ENCODE measurements at places on chromosomes 4 and X.

- no peak for DNase-seq
These were observed 37.7 kb downstream of the ARHGAP24 start for GRCh38 chr4:85512446-85513205.

GRCh38 chrX:40035726-40036125, 62.0 kb downstream of the BCOR start:
- DNase-seq = no peak

DNA sequence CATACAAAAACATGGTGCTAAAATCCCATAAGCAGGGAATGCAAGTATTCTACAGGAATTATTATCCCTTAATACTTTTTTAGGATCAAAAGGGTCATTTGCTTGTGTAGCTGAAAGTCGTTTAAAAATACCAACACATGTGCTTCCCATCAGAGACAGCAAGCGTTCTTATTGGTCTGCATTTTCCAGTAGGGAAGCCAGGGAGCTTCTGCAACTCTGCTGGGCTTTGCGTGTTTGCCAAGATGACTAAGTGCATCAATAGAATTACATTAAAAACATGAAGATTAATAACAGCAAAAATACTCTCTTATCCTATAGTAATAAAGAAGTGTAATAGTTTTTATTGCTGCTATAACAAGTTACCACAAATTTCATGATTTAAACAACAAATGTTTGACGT, 111.2 kb downstream of the QDPR start:
- no peak for DNase-seq

- DNase-seq = no peak
These were observed 16.3 kb upstream of the PLCXD1 start for GRCh38 chrX:264634-265455.

DNA sequence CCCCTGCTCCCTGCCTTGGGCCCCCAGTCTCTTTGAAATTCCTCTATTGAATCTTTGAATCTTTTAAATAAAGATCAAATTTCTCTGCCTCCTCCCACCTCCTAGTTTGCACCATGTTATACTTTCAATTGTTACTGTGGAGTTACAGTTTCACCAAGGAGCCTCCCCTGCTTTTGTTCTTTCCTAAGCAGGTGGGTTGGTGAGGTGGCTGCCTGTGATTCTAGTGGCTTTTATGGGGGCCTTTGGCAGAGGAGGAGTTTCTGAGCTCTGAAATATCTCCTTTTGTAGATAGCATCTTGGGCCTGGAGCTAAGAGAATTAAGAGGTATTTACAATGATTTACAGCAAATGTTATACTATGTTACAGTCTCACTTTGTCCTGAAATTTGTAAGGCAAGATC, 133.8 kb upstream of the STX18 start:
- no peak for DNase-seq

- no peak for DNase-seq
These were observed 88.3 kb downstream of the EVC2 start for GRCh38 chr4:5619913-5620625.

GRCh38 chr4:183837222-183837621, 67.9 kb upstream of the STOX2 start:
- no peak for DNase-seq

DNA sequence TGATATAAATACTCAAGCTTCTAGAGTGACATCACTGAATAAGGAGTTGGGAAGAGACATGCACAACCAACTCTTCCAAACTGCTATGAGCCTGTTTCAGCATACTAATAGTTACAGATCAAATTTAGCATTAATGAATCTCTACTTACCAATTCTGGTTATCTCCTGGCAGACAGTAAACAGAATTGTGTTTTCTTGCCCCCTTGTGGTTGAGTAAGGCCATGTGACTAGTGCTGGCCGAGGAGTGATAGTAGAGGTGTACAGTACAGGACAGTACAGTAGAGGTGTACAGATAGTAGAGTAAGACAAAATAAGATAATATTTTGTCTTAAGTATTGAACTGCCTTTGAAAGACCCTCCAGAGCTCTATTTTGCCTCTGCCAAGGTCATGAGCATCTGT, 681.4 kb downstream of the GABRG1 start:
- peak; percentile 3 for DNase-seq

- DNase-seq = no peak
These were observed 13.5 kb downstream of the TIMP1 start for GRCh38 chrX:47595716-47596251.

DNA sequence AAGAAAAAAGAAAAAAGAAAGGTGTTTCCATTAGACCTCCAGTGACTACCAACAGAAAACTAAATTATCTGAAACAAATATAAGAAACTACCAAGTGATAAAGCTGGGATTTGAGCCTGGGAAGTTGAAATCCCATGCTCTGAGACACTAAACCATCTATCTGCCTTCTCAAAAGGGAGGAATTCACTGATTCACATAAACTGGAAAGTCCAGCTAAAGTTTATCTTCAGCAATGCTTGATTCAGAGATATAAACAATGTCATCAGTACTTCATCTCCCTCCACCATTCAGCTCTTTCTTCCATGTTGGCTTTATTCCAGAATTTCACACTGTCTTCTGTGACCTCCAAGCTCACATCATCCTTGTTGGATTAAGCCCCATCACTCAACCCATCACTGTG, 96.3 kb downstream of the IQCM start:
- no peak for DNase-seq

- no peak for DNase-seq
These were observed 2.0 kb downstream of the MSX1 start for GRCh38 chr4:4861390-4862018.

GRCh38 chrX:74923942-74924448, 1.3 kb downstream of the NEXMIF start:
- DNase-seq = no peak

- DNase-seq = no peak
These were observed 41.3 kb downstream of the BCOR start for GRCh38 chrX:40056420-40056819.

- peak; percentile 23 for DNase-seq
These were observed 786.1 kb upstream of the AADAT start for GRCh38 chr4:170875868-170876267.

DNA sequence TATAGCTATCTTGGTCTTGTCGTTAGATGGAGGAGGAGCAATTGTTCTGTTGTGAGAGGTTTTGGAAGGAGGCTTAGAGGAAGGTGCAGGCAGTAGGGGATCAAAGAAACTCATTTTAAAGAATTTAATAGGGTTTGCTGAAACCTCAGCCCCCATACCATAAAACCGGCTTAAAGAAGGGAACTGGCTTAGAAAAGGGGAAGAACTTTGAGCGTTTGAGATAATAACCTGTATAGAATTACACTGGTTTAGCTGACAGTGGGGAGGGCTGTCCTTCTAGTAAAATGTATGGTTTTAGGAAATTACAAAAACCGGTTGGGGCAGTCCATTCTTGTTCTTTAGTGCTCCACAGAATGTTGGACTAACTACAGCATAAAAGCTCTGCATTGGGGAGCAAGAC, 128.1 kb downstream of the KDM6A start:
- no peak for DNase-seq

Data from HEK293T (cell line).